Skin of body (tissue), 3 donors: ENCODE measurements at places on chromosomes 1 and 21.

DNA sequence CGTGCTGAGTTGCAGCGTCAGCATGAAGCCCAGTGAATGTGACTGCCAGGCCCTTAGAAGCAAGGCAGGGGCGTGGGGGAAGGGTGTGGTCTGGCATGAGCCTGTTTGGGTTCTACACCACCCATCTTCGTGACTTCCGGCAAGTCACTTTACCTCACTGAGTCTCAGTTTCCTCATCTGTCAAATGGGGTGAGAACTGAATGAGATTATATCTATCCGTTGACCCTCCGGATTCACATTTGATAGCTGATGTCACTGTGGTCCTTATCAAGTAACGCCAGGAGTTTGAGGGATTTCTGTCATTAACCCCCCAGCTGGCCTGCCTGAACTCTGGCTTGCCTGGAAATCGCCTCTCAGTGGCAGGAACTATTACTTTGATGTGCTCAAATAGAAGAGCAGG, 15.6 kb downstream of the MRPL37 start:
- DNase-seq = no peak

DNA sequence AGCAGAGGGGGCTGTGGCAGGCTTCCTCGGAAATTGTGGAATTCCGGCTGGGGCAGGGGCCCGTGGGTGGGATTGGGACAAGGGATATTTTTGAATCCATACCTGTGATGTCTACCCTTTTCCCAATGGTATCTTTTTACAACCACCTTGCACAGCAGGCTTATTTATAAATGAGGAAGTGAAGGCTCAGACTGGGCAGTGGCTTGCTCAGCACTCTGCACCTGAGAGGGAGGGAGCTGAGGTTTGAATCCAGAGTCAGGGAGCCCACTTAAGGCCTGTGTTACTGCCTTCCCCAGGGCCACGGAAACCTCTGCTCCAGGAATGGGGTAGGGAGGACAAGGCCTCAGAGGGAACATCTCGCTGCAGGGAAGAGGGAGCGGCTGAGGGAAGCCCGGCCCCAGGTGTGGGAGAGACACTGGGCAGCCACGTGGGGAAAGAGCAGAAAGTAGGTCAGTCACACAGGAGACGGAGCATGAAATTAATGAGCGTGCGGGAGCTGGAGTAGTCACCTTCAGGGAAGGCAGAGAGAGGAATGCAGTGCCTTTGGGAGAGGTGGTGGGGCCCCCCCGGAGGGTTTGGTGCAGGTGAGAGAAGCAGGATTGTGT, 35.4 kb upstream of the SCMH1 start:
- DNase-seq = no peak

DNA sequence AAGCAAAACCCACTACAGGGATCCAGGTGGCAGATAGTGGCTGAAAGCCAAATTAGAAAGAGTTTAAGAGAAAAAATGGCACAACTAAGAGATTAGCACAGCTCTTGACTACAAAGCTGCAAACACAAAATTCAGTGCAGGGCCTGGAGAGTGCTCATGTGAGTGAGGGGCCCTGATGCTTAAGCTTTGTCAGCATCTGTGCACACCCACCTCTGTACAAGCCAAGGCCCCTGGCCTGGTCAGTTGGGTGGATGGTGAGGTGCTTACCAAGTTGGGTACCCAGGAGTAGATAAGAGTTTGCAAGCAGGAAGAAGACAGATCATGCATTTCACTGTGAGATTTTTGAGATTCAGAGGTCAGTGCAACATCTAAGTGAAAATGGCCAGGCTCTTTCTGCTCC, 62.7 kb upstream of the ATP1B1 start:
- no peak for DNase-seq

DNA sequence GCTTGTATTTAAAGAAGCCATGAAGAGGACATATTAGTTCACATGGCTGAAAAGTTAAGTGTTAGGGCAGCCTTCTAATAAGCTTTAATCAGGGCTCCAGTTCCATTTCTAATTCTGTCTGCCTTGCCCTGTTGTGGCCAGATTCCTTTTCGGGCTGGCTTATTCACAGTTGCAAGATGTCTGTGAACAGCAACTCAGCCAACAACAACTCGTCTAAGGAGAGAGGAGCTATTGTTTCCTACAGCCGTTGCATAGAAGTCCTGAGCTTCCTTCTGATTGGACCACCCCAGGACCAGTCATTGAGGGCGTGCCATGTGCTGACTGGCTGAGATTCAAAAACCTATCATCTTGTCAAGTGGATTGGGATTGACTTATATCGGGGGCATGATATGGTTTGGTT, 18.6 kb upstream of the COQ8A start:
- DNase-seq = no peak

DNA sequence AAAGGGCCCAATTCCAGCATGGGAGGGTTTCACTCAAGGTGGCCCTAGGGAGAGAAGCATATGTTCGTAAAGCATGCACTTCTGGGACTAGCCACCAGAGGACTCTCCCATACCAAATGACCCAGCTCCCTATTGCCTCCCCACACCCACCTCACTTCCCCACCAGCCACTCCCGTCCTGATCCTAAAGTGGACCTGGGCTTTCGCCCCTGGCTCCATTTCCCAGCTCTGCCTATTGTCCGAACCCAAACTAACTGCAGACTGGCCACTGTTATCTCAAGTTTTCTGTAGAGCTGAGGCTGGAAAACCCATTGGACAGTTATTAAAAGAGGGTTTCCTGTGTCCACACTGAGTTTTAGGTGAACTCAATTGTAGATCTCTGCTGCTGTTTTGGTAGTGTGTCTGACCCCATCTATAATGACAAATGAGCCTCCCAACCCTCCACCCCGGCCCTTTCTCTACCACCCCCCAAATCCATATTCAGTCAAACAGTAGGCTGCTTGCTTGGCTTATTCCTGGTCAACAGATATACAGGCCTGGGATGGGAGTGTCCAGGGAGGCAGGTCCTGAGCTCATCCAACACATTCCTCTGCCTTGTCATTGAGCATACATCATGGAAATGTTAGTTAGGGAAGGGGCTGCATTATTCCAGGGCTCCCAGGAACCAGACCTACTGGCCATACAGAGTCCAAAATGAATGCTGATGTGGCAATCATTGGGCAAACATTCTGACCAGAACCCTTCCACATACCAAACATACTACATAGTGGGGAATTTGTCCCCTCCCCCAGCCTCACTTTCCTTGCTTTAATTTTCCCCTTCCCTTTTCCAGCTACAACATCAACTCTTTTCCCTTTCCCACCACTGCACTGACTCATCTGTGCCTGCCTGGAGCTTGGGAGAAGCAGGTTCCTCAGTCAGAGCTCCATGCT, 59.2 kb downstream of the ABCA4 start:
- DNase-seq = peak; percentile 72

GRCh38 chr1:99843760-99844159, 6.4 kb upstream of the AGL start:
- no peak for DNase-seq

- no peak for DNase-seq
These were observed 78.1 kb upstream of the JAK1 start for GRCh38 chr1:65044411-65044810.

DNA sequence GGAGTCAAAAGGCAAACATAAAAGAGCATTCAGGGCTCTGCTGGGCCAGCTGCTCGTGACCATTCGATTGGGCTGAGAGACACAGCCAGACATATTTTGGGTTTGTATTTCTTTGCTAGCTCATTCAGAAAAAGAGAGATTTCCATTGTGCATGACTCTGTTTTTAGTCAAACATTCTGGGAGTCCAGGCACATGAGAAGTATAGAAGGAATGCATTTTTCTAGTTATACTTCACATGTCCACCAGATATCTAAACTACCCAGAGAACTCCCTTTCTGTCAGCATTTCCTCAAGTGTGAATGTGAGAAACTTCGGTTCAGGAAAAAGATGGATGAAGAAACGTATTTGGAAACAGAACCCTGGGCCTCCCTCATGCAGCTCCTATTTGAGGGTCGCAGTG, 6.3 kb upstream of the KCNE1 start:
- DNase-seq = no peak

DNA sequence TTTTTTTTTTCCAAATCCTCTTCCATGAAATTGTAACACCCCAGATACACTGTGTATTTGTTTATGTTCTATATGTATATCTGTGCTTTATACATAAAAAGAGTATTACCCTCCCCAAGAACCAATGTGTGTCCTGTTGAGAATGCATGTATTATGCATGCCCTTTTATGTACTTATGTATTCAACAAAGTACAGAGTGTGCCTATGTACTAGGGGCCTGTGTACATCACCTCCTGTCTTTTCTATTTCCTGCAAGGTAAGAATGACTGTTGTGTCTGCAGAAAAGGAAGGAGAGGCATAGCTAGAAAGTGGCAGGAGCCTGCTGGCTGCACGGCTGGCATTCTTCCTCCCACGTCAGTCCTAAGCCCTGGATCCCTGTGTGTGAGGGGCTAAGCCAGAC, 7.0 kb downstream of the TMEM61 start:
- DNase-seq = no peak
